ENCODE measurements at places on chromosomes 1 and 21. TPM values are rescaled to one million over a fixed set of nuclear protein-coding genes. Genes with fewer than 3 reads are reported as not detected.

DNA sequence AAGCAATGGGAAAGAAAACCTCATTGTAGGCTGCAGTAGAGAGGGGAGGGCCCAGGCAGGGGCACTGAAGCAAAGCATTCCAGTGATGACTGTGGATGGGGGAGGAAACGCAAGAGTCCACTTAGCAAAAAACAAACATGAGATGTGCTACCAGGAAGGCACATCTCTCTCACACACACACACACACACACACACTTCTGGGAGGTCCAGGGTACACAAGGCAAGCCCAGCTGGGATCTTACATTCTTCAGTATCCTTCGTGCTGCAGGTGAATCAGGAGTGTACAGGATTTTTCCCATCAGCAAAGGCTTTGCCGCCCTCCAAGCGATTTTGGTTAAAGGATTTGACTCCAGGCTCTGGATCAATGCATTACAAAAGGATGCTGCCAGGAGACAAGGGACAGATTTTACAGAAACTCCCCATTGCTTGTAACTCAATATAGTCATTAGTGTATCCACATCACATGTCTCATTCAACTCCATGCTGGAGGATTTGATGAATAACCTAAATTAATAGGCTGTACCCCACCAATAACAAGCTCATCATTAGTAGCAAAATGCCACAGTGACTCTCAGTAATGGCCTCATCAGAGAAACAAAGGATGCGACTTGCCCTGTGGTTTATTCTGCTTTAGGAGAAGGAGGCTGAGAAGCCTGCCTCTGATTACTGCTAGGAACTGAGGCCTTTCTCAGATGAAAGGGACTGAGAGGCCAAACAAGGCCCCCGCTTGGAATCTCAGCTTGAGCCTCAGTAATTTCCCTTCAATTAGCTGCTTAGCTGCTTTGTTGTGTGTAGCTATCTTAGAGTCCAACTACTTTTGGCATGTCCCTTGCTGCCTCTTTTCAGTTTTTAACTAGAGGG lies 41.6 kb downstream of the ABCA4 start:
- DNase-seq = no peak

The ARHGAP30 gene
- total RNA-seq = 170 TPM

DNA sequence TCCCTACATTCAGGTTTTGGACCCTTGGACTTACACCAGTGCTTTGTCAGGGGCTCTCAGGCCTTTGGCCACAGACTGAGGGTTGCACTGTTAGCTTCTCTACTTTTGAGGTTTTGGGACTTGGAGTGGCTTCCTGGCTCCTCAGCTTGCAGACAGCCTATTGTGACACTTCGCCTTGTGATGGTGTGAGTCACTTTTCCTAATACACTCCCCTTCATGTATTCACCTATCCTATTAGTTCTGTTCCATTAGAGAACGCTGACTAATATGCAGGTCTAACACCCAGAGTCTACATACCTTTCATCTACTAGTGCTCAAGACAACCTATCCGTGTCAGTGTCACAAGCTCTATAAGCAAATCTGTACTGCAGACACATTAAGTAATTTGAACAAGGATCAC lies 605.3 kb downstream of the KCNT2 start:
- no peak for DNase-seq

DNA sequence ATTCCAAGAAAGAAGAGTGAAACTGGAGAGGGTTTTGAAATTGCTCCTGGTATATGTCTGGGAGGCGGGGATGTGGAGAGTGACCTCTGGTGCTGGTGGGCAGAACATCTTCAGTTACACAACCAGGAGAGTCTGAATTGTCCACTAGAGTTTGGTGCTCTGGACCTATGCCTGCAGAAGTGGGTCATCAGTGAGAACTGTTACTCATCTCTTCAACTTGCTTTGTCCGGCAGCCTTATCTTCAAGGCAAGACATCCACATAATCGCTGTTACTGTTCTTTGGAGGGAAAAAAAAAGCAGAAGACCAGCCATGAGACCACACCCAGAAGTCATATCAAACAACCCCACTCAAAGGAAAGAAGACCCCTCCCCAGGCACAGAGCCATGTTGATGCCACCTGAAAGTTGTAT lies 14.9 kb downstream of the SH2D1B start:
- no peak for DNase-seq

Data from activated T-helper 2 cell treated with anti-CD3 and anti-CD28 coated beads, Interferon-gamma antibody, Interleukin-2, Interleukin-4, amounts not matched to agents 10 μg/mL and 5 μg/mL and 100 μg/mL, durations not matched to agents 14 hours and 24 hours and 36 hours (primary cell).